ENCODE measurements at places on chromosomes 16 and 17.

GRCh38 chr17:64686705-64687104 lies 24.6 kb upstream of the SMURF2 start:
- DNase-seq, result no peak

GRCh38 chr17:81825841-81826466 lies 7.1 kb downstream of the MCRIP1 start:
- DNase-seq, result no peak

GRCh38 chr17:10114931-10115535 lies 83.4 kb downstream of the GAS7 start:
- DNase-seq, result peak; percentile 62

DNA sequence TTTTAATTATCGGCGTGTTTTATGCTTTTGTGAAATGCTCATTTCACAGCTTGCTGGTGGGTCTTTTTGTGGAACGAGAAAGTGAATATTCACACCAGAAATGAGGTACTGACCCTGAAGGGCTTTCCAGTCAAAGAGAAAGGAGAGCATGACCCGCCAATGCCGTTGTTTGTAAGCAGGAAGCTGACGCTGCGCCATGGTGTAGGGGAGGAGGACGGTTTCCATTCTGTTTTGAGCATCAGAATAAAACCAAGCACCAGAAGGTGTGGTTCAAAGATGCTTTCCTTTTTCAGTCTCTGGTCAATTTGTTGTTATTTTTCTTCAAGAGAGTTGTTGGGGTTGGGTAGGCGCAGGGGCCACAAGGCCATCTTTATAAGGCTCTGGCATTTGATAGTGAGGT lies 669.3 kb downstream of the WWOX start:
- no peak for DNase-seq

DNA sequence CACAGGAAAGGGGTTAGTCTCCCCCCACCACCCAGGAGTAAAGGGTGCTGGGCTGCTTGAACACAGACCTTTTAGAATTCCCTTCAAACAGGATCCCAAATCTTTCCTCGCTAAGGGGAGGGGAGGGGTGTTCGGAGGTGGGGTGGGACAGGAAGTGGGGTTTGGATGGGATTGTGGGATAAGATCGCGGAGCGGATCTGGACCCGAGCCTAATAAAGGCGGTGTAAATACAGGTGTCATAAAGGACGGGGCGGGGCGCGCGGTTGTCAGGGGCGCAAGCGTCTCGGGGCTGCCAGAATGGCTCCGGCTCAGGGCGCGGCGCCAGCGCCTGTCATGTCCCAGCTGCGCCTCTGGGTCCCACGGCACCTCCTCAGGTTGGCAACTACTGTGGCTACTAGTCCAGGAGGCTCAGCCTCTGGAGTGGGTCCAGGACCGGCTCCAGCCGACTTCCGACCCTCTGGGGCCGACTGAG lies 59.8 kb upstream of the FBXO47 start:
- peak; percentile 49 for DNase-seq

DNA sequence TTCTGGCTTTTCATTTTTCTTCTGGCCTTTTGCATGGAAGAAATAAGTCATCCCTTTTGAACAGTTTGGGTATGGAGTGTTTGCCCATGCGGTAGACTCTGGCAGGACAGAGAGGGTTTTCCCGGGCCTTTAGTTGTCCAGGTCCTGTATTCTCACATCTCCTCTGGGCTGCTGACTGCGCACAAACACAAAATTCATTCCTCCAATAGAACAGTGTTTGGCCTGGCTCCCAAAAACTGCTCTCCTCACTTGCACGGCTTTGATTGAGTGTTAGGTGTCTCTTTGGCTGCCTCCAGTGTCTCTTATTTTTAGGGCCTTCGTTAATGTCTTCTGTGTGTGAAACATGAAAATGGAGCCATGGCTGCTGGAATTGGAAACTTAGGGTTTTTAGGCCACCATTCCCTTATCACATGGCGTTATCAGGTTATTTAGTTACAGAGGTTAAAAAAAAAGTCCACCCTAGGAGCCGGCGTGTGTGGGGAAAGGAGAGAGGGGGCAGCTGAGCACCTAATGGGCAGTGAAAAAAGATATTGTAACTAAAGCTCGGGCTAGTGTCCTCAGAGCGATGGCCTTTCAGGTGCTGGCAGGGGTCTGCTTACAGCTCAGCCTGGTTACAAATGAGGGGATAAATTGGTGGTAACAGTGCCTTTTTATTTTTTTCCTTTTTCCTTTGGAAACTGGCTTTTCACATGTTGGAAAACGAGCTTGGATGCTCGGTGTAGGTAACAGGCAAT lies 47.3 kb downstream of the PRKCA start:
- no peak for DNase-seq

GRCh38 chr16:69486272-69486671 lies 61.9 kb downstream of the CYB5B start:
- DNase-seq, result no peak
